ENCODE measurements at places on chromosomes 4 and X.

DNA sequence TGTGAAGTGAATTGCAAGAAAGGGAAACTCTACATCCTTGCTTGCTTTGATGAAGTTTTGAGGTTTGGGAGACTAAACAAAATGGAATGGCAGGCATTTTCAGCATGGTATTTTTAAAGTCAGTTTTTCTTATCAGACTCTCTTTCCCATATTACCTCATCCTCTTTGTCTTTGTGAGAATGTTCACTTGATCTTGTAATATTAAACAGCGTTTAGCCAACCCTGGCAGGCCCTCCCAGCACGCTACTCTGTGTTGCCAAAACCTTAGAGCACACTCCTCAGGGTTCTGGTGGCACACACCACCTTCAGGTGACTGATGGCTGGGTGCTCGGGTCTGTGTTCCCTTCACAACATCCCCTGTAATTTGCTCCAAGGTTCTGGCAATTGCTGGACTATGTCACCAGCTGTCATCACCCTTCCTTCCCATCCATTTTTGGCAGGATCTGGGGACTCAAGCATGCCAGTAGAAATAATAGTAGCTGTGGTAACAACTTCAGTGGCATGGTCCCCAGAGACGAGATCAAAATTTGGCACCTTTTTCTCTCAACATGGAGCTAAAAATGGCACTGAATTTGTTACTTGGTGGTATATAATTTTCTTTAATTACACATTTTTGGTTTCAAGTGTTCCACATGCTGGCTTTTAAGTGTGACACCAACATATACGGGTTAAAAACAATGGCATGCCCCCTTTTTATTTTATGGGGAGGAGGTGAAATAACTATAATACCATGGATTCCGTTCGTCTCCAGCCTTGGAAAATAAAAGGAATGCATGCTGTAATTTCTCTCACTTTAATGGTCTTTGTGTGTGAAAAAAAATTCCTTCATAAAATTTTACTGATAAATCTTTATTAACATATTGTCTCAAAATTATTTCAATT, 273.1 kb downstream of the DCTD start:
- DNase-seq: no peak

GRCh38 chr4:124685851-124686250, 26.7 kb downstream of the ANKRD50 start:
- DNase-seq: no peak

DNA sequence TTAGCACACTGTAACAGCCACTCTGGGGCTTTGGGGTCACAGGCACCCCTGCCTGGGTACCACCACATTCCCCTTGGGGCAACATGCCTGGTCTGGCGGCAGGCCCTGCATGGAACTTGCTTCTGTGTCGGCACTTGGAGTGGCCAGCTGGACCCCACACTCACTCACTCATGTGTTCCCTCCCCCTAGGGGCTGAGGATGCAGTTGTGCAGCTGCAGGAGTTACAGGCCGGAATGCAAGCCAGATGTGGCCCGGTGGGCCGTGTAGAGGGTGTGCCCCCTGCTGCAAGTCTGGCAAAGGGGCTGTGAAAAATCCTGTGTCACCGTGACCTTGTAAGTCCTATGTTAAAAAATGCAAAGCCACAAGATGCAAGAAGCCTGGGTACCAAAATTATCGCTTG, 34.2 kb downstream of the ATXN3L start:
- DNase-seq: no peak

GRCh38 chr4:41429280-41429669, 108.7 kb upstream of the LIMCH1 start:
- DNase-seq: no peak

GRCh38 chrX:69080855-69081465, 84.3 kb downstream of the PJA1 start:
- no peak for DNase-seq

GRCh38 chrX:105502336-105502735, 281.8 kb upstream of the TEX13A start:
- DNase-seq: no peak

GRCh38 chrX:72540318-72540717, 32.3 kb downstream of the HDAC8 start:
- no peak for DNase-seq

- no peak for DNase-seq
Observed at GRCh38 chr4:55754754-55755350, 64.7 kb upstream of the EXOC1L start.

DNA sequence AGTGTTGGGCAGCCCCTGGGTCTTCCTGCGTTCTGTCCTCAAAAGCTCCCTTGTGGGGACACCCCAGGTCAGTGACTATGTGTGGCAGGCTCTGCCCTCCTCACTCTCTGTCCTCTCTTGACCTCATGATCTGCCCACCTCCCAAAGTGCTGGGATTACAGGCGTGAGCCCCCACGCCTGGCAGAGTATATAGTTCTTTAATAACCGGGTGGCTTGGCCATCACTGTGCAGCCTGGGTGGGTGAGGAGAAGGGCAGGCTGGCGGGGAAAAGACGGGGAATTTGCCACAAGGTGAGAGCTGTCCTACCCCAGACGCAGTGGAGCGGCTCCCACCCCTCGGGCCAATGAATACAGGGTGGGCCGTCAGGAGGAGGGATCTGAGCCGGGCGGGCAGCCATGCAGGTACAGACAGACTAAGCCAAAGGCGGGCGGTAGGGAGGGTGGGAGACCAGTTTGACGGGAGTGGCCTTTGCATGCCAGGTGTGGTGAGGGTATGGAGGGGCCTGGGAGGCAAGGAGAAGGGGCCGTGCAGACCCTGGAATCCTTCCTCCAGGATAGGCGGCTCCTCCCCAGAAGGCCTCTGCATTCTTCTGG, 2.5 kb downstream of the SH3BP2 start:
- DNase-seq: peak; percentile 61

DNA sequence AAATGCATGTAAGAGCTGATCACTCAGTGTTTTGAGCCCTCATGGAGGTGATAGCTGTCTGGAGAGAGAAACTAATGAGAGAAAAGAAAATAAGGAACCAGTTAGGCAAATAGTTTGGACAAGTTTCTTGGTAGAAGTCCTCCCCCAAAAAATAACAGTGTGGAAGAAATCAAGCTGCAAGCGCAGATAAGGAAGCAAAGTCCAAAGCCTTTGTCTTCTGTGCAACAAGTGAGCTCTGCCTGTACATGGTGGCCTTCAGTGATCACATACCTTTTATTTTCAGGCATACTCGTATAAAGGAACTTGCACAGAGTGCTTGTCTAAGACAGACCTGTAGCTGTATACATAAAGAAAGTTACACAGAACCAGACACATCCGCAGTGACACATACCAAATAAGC, 2.5 kb upstream of the UGT2A3 start:
- DNase-seq: no peak

DNA sequence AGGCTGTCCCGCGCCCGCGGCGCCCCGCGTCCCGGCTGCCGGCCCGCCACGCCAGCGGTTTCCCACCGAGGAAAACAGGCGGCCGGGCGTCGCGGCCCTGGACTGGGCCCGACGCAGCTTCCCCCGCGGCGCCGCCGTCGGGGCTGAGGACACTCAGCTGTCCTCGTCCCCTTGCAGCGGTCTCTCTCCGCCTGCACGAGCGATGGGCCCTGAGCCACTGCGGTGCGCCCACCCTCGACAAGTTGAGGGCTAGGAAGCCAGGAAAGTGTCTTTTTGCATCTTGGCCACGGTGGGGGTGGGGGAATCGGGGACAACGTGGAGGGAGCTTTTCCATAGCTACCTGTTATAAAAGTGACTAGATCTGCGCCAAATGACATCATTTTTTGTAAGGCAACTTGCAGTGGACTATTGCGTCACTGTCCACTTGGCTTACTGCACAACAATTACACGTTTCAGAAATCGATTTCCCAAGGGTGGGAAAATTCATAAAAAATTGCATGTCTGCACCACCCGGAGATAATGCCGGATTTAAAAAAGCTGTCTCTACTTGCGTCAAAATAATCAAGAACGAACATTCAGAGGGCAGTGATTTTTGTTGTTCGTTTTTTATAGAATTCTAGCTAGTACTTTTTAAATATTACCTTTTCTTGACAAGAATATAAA, 1.1 kb downstream of the KLHL15 start:
- no peak for DNase-seq

DNA sequence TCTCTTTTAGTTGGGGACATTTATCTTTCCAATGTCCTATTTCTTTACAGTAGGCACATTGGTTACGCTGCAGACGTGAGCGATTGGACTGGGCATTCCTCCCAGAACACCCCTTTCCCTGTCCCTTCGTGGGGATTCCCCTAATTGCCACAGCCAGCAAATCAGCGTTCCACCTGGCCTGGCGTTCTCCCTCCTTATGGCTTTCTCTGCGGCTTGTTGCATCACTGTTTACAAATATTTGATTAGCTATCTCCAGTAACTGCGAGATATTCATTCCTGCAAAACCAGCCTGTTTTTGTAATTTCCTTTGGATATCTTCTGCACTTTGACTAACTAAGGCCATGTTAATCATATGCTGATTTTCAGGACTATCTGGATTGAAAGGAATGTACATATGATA, 202.5 kb upstream of the KLF8 start:
- no peak for DNase-seq
